ENCODE measurements at places on chromosomes 16 and 17. TPM values are rescaled to one million over a fixed set of nuclear protein-coding genes. Genes with fewer than 3 reads are reported as not detected.

DNA sequence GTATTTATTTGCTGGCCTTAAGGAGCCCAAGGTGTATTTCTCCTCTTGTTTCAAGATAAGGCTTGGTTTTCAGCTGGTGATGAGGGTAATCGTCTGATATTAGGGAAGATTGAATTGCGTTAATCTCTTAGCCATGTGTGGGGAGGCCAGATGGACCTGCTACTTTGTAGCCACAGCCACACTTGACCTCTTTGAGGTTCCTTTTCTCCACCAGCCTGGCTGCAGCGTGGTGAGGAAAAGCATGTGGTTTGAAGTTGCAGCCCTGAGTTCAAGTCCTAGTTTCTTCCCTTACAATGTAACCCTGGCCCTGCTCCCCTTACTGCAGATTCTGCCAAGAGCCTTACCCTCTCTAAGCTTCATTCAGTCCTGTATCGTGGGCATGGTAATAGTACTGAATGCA is 3.1 kb downstream of the MINK1 start:
- no peak for DNase-seq

- DNase-seq, result no peak
Observed at GRCh38 chr17:44191369-44191768, 4.6 kb downstream of the TMUB2 start.

- DNase-seq, result no peak
Observed at GRCh38 chr16:55615071-55615470, 40.7 kb upstream of the SLC6A2 start.

The KRTAP1-1 gene
- not detected for total RNA-seq

The TMEM114 gene
- not detected for total RNA-seq

All from left lung (tissue), 14 donors.